ENCODE measurements at places on chromosomes 5 and 9.

GRCh38 chr5:179220716-179221115 lies 124.5 kb downstream of the ADAMTS2 start:
- DNase-seq: no peak

- no peak for DNase-seq
Measured at GRCh38 chr5:7094626-7095025, 301.3 kb upstream of the ADCY2 start.

DNA sequence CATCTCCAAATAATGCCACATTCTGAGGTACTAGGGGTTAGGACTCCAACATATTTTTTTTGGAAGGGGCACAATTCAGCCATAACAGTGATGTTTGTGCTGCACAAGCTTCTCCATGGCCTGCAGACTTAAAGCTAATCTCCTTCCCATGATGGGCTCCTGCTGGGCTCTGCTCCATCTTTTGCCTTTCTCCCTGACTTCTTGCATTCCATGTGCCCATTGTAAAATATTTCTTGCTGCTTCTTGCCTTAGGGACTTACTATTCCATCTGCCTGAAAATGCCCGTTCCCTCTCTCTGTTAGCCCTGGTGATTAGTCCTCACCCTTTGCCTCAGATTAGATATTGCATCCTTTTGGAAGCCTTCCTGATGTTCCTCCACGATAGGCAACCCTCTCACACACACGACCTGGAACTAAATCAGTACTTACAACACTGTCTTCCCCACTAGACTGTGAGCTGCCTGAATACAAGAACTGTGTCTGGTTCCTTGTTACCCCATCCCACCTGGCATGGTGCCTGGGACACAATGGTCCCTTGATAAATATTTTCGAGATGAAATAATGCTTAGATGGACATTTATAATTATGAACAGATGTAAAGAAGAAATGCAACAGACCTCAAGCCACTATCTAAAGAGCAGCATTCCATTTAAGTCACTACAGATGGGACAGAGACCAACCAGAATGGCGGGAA lies 33.5 kb downstream of the OR1J1 start:
- no peak for DNase-seq

GRCh38 chr5:56460195-56460546 lies 227.0 kb upstream of the ANKRD55 start:
- DNase-seq: no peak

- no peak for DNase-seq
Measured at GRCh38 chr9:27437652-27438373, 86.3 kb upstream of the IFNK start.

DNA sequence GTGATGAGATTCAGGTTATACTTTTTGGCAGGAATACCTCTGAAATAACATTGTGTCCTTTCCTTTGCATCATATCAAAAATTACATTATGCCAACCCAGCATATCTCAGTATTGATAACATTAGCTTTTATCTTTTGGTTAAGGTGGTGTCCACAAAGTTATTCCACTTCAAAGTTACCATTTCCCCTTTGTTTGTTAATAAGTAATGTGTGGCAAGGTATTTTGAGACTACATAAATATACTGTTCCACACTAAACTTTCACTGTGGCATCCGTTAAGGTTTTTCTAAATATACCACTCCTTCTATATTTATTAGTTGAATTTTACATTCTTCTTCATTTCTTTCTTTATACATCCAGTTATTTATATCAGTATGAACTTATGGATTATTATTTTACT lies 14.1 kb upstream of the ARHGEF37 start:
- DNase-seq: no peak

DNA sequence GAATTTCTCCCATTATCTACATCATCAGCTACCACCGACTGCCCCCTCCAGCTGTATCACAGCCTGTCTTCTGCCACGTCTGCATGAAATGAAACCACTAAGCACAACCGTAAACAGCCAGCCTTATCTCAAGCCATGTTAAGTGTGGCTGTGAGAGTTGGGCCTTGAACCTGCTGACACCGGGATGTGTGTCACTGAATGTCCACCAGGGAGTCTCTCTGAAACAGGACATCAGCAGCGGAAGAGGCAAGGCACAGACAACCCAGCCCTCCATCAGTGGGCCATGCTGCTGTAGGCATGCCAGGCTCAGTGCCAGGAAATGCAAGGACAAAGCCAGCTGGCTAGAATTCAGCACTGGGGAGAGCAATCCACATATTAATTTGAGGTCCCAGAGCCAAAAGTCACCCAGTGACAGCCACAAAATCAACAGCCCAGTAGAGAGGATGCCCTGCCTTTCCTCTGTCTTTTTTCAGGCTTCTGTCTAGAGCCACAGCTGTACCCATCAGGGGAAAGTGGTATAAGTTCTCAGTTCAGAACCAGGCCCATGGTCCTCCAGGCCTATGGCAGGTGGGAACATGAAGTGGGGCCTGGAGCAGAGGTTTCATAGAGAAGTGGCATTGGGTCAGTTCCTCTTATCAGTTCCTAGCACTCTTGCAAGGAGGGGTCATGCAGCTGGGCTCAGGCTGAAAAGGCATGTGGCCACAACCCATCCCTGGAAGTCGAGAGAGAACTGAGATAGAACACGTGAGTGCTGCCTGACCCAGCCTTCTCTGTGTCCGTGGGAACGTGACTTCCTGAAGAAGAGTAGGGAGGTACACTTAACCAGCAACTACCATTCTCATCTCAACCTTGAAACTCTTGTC lies 199.4 kb downstream of the ESM1 start:
- no peak for DNase-seq

DNA sequence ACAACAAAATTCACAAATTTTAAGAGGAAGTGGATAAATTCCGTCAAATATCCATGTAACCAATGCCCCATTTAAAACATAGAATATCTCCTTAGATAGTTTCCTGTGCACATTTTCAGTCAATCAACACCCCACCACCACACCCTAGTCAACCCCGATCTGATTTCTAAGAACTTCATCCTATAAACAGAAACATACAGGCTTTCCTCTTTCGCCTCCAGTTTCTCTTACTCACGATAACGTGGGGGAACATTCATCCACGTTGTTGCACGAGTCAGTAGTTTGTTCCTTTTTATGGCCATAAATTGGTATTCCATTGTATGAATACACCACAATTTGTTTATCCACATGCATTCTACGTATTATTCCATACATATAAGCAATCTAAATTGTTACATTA lies 35.6 kb upstream of the TRIO start:
- DNase-seq: no peak

GRCh38 chr5:6633469-6634245 lies 417 bp downstream of the SRD5A1 start:
- DNase-seq: peak; percentile 68

GRCh38 chr9:81611664-81612063 lies 77.7 kb downstream of the TLE1 start:
- DNase-seq: no peak

- DNase-seq: no peak
Measured at GRCh38 chr5:59506285-59506877, 387.1 kb downstream of the PDE4D start.

DNA sequence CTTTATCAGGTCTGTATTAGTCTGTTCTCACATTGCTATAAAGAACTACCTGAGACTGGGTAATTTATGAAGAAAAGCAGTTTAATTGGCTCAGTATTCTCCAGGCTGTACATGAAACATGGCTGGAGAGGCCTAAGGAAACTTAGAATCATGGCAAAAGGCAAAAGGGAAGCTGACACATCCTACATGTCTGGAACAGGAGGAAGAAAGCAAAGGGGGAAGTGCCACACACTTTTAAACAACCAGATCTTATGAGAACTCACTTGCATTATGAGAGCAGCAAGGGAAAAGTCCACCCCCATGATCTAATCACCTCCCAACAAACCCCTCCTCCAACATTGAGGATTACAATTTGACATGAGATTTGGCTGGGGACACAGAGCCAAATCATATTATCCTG lies 132.1 kb downstream of the PCSK1 start:
- DNase-seq: no peak

DNA sequence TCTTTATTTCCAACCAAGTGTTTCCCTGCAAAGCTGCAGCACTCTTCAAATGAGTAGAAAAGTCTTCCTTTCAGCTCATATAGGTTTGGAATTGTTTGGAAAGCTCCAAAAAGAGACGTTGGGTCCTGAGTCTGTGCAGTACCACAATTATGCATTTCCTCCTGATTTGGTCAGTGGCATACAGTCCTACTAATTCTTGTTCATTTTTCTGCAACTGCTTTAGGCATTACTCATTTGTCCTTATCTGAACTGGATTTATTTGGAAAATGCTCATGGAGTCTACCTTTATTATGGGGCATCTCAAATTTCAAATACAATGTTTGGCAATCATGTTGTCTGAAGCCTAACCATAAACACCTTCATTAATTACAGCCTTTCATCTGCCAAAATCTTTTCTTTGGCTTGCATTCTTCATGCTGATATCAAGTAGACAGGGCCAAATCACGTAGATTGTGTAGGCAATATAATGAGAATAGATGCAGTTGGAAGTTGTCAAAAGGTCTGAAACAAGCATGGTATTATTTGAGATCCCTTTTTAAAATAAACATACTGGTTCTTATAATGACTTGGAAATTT lies 232.8 kb downstream of the TLE1 start:
- DNase-seq: no peak

GRCh38 chr5:64811050-64811640 lies 42.4 kb downstream of the CWC27 start:
- no peak for DNase-seq

DNA sequence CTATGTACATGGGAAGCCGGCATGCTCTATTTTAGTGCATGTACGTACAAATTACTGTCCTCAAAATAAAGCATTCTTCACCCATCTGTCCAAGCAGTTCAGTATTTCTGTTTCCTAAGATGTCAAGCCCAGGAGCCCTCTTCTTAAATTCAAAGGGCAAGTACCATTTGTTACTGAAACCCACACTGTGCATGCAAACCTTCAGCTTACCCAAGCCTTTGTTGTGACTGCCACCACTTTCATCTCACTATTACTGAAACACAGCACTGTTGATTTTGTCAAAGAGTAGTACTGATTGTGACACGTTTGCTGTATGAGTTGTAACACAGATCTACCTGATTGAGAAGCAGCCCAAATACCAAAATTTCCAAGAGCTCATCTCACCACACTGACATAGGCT lies 390.4 kb upstream of the IZUMO3 start:
- DNase-seq: no peak

- no peak for DNase-seq
Measured at GRCh38 chr9:18163146-18163545, 310.8 kb upstream of the ADAMTSL1 start.

All from RWPE2 (cell line).